Activated naive CD8-positive, alpha-beta T cell treated with anti-CD3 and anti-CD28 coated beads, Interleukin-2, amount 10 ng/mL, durations not matched to agents 7 days and 5 days (primary cell): ENCODE measurements at places on chromosomes 2 and 18. TPM values are rescaled to one million over a fixed set of nuclear protein-coding genes. Genes with fewer than 3 reads are reported as not detected.
A peak's percentile ranks its signal among the peaks of the same experiment; 100 is the strongest.

DNA sequence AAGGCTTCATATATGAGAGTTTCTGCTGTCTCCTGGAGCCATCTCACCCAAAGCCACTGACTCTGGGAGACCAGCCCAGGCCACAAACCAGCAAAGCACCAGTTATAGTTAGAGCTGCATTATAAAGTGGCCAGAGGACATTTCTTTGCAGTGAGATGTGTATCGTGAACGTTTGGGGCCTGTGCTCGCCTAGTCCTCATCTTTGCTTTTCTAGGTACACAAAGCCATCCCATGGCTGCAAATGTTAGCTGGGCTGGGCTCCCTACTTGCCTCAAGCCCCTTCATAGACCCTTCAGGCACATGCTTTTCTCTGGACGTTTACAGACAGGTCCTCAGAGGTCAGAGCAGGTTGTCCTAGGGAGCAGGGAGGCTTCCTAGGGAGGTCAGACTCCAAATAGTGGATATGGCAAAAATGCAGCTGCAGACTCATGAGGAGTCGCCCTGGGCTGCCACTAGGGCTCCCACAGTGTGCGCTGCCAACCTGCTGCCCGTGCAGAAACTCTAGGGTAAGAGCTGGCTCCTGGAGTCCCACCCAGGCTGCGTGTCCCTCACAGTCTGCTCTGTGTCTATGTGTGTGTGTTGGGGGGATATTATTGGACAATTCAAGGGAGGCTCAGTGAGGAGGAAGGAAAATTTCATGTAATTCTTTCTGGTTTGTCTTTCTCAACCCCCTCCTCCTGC, 141.0 kb downstream of the RPIA start:
- no peaks in the 10 kb centered on the region for H3K36me3 ChIP-seq
- no peaks in the 10 kb centered on the region for H3K4me1 ChIP-seq
- H3K27ac ChIP-seq, result no peak overlapping the region
- no peak for DNase-seq
- H3K27me3 ChIP-seq, result peaks cover 7% of the 10 kb centered on the region

DNA sequence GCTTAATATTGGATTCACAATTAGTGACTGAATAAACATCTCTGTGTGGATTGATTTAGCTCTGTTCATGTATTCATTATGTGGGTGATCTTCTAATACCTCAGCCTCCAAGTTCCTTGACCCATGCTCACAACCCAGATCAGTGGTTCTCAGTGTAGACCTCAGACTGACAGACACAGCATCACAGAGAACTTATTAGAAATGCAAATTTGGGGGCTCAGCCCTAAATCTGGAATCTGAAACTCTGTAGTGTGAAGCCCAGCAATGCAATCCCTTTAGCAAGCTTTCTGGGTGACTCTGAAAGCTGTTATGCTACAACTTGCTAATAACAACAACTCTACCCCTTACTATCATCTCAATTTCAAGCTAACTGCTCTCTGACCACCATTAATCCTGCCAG, 273.1 kb upstream of the FANCL start:
- no peaks in the 10 kb centered on the region for H3K36me3 ChIP-seq
- no peaks in the 10 kb centered on the region for H3K27me3 ChIP-seq
- no peak overlapping the region for H3K4me3 ChIP-seq
- H3K4me1 ChIP-seq, result no peaks in the 10 kb centered on the region
- no peak for DNase-seq

Gene GALNT3
- 4.7 TPM for total RNA-seq

Gene DPP4
- 107 TPM for total RNA-seq

DNA sequence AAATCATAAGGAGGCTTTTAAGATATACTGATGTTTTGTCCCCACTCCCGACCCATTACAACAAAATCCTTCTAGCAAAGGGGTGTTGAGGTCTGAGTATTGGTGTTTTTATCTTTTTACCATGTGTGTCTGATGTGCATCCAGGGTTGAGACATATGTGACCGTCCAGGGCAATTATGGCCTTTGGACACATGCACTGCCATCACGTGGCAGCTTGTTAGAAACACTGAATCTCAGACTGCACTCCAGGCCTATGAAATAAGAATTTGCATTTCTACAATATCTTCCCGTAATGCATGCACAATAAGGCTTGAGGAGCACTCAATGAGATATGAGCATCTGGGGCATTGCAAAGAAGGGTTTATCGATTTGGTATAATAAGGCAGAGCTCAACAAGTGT, 235.1 kb upstream of the ZNF804A start:
- no peak for DNase-seq
- H3K4me3 ChIP-seq, result no peak overlapping the region

Gene XDH
- total RNA-seq, result not detected

DNA sequence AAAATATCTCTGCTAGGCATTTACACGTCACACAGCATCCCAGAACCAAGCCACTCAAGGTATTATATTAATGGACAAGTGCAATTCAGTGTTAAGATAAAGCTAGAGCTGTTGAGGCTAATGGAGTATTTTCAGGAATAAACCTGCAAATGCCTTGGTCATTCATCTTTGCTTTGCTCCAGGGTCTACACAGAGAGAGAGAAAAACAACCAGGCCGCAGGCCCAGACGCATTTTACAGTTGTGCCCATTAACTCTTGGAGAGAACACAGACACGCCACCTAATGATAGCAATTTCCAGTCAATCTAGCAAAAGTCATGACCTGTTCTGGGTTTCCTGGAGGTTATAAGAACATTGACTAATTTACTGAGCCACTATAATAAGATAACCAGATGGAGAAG, 829.3 kb downstream of the LRRTM4 start:
- DNase-seq, result no peak
- no peaks in the 10 kb centered on the region for H3K27me3 ChIP-seq
- H3K27ac ChIP-seq, result no peak overlapping the region
- H3K4me3 ChIP-seq, result no peak overlapping the region
- no peaks in the 10 kb centered on the region for H3K4me1 ChIP-seq

Gene TPO
- not detected for total RNA-seq

Gene SLC9A4
- total RNA-seq, result 0.06 TPM

DNA sequence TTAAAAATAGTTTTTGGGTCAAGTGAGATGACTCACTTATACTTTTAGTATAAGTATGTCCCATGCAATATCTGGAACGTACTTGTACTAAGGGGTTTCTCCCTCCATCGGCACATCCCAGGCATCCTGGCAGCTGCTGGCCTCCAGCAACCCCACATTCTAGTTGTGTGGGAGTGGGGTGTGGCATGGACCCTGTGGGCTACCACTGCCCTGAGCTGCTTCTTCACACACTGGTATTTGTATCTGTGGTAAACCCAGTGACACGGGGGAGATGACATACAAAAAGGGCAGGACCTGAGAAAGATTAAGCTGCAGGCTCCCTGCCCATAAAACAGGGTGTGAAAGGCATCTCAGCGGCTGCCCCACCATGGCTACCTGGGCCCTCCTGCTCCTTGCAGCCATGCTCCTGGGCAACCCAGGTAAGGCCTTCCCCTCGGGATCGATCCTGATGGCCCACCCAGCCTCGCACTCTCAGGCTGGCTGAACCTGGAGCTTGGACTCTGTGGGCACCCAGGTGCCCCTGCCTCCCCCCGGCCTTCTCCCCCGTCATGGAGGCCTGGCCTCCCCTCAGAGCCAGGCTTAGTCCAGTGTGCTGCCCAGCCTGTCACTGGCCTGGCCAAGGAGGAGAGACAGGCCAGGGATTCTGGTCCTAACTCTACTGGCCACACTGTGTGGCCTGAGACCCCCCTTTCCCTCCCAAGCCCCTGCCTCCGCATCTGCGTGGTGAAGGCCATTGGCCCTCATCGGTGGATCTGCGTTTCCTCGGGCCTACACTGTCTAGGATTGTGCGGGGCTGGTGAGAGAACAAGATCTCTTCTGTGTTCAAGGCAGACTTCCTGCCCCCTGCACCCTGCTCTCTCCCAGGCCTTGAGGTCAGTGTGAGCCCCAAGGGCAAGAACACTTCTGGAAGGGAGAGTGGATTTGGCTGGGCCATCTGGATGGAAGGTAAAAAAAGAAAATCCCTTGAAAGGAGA, at the start of gene GNLY:
Gene GNLY, plus strand, starts transcription at position 307 of the 974 bp plus-strand sequence. Its CDS starts 61 bp downstream, at position 368.
- H3K27me3 ChIP-seq, result no peaks in the 10 kb centered on the region
- no peaks in the 10 kb centered on the region for H3K36me3 ChIP-seq
- no peak within 1 kb of the TSS for H3K4me3 ChIP-seq
- peaks cover 20% of the 10 kb centered on the region for H3K4me1 ChIP-seq
- DNase-seq, result no peak
- H3K27ac ChIP-seq, result peak within 1 kb of the TSS; percentile 6

GRCh38 chr2:134136731-134137130, 117.1 kb upstream of the MGAT5 start:
- H3K4me3 ChIP-seq, result peak overlapping the region; percentile 54
- peaks cover 26% of the 10 kb centered on the region for H3K4me1 ChIP-seq
- peak overlapping the region; percentile 8 for H3K27ac ChIP-seq
- H3K36me3 ChIP-seq, result peaks cover 10% of the 10 kb centered on the region
- DNase-seq, result no peak

DNA sequence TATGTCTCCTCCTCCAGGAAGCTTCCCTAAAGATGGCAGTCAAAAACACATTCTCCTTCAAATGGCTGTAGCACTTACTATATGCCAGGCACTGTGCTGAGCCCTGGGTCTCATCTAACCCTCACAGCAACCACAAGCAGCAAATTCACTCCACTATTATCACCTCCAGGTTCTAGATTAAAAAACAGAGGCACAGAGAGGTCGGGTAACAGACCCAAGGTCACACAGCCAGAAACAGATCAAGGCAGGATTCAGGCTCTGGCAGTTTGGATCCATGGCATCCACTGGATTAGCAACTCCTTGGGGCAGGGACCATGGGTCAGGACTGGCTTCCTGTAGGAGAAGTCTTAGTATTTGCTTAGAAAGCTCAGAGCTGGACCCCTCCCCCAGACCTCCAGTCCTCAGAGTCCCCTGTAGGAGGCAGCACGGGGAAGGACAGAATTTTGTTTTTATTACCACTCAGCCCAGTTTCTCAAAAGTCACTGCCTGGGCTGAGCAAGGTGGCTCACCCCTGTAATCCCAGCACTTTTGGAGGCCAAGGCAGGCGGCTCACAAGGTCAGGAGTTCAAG, 34.4 kb downstream of the ZFP36L2 start:
- H3K36me3 ChIP-seq, result peaks cover 3% of the 10 kb centered on the region
- no peak for DNase-seq
- peaks cover 47% of the 10 kb centered on the region for H3K4me1 ChIP-seq
- no peaks in the 10 kb centered on the region for H3K27me3 ChIP-seq

Gene FZD7
- total RNA-seq, result 0.44 TPM

Gene DSC2
- total RNA-seq, result not detected

DNA sequence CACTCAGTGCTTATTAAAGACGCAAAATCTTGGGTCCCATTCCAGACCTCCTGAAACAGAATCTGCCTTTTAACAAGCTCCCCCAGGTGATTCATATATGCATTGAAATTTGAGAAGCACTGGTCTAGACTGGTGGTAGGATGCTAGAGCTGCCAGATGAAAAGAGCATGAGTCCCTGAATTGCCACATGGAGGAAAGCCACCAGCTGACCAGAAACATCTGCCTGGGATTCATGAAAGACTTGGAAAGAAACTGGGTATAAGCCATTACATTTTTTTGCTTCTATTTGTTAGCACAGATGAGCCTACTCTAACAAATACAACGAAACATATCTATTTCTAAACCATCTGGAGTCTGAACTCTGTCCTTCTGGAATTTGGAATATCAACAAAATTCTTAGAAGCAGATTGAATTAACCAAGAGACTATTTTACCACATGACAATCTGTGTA, 228.9 kb downstream of the RBM43 start:
- H3K27ac ChIP-seq, result no peak overlapping the region
- peaks cover 3% of the 10 kb centered on the region for H3K4me1 ChIP-seq
- H3K4me3 ChIP-seq, result no peak overlapping the region
- H3K36me3 ChIP-seq, result no peaks in the 10 kb centered on the region
- no peak for DNase-seq

Gene LAMA3
- total RNA-seq, result 0.14 TPM

Gene TRIB2
- total RNA-seq, result 48.7 TPM

Gene ALPI
- total RNA-seq, result not detected

GRCh38 chr2:198930170-198930569, 527.6 kb downstream of the SATB2 start:
- H3K27me3 ChIP-seq, result peaks cover 2% of the 10 kb centered on the region
- no peak for DNase-seq
- H3K27ac ChIP-seq, result no peak overlapping the region
- no peaks in the 10 kb centered on the region for H3K4me1 ChIP-seq

GRCh38 chr2:168448980-168449379, 7.1 kb upstream of the CERS6 start:
- H3K27ac ChIP-seq, result no peak overlapping the region
- H3K4me3 ChIP-seq, result no peak overlapping the region
- H3K4me1 ChIP-seq, result peaks cover 9% of the 10 kb centered on the region

- H3K27ac ChIP-seq, result no peak overlapping the region
- H3K4me3 ChIP-seq, result no peak overlapping the region
- H3K27me3 ChIP-seq, result no peaks in the 10 kb centered on the region
- peaks cover 34% of the 10 kb centered on the region for H3K4me1 ChIP-seq
- DNase-seq, result no peak
These were observed 3.7 kb downstream of the ODC1 start for GRCh38 chr2:10444463-10444862.

Gene TCF23
- not detected for total RNA-seq

Gene MAP3K19
- not detected for total RNA-seq

Gene RGPD3
- total RNA-seq, result not detected

Gene DUSP2
- 50.2 TPM for total RNA-seq

DNA sequence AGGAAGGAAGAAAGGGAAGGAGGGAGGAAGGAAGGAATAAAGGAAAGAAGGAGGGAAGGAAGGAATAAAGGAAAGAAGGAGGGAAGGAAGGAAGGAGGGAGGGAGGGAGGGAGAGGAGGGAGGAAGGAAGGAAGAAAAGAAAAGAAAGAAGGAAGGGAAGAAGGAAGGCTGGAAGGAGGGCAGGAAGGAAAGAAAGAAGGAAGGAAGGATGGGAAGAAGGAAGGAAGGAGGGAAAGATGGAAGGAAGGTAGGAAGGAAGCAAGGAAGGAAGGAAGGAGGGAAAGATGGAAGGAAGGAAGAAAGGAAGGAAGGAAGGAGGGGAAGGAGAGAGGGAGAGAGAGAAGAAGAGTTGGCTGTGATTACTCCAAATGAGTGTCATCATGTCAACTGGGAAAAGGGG, 190.6 kb downstream of the ACKR3 start:
- H3K27me3 ChIP-seq, result peaks cover 11% of the 10 kb centered on the region
- H3K36me3 ChIP-seq, result no peaks in the 10 kb centered on the region
- DNase-seq, result no peak
- H3K4me3 ChIP-seq, result no peak overlapping the region
- H3K4me1 ChIP-seq, result no peaks in the 10 kb centered on the region

- no peaks in the 10 kb centered on the region for H3K27me3 ChIP-seq
- H3K4me3 ChIP-seq, result peak overlapping the region; percentile 81
- peak overlapping the region; percentile 93 for H3K27ac ChIP-seq
- H3K36me3 ChIP-seq, result peaks cover 28% of the 10 kb centered on the region
These were observed 20.2 kb downstream of the INPP4A start for GRCh38 chr2:98464772-98465310.
